ENCODE measurements at places on chromosomes 5 and 9.
A peak's percentile ranks its signal among the peaks of the same experiment; 100 is the strongest.

DNA sequence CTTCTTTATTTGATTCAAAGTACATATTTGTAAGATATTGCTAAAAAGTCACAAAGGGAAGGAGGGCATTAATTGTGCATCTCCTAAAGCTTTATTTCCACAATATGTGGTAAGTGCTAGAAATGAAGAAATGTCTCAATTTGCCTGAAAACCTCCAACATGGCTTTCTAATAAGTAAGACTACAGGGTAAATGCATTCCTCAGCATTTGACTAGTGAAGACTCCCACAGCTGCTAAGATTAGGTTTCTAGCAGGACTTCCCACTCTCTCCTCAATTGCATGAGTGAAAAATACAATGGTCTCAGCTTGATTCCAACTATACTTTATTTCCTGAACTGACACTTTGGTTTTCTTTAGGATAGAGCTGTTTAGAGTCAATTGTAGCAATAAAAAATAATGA is 162.1 kb downstream of the ELAVL2 start:
- DNase-seq, result no peak

GRCh38 chr9:122376796-122377195 is 6.0 kb downstream of the PTGS1 start:
- no peak for DNase-seq

- no peak for DNase-seq
Observed at GRCh38 chr9:34650816-34651215, 1.2 kb upstream of the IL11RA start.

DNA sequence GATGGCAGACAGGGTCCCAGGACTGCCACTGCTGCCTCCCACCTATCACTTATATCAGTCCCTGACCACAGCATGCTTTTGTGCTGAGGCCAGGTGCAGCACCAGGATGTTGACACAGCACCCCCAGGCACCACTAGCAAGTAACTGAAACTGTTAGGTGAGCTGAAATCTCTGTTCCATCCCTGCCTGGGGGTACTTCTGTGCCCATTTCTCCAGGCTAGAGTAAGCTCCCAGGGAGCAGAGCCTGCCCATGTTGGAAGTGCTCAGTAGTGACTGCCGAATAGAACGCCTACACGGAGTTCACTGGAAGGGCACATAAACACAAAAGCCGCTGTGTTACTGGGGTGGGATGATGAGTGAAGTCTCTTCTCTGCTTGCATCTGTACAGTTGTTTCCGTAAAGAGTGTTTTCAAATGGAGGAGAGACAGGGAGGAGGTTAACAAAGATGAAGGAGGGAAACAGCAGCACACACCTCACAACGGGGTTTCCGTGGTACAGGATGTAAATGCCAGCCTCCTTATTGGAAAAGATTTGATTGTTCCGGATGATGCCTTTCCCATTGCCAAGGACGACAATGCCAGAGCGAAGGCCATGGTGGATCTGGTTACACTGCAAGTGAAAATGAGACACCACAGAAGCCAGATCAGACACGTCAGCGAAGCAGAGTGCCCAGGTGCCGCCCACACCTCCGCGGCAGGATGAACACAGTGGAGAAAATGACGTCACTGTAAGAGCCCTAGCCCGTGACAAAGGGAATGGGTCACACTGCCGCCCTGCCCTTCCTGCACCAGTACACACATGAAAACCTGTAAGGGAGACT is 43.1 kb downstream of the POLR1E start:
- no peak for DNase-seq

GRCh38 chr9:112831281-112831851 is 59.3 kb downstream of the SLC46A2 start:
- no peak for DNase-seq

DNA sequence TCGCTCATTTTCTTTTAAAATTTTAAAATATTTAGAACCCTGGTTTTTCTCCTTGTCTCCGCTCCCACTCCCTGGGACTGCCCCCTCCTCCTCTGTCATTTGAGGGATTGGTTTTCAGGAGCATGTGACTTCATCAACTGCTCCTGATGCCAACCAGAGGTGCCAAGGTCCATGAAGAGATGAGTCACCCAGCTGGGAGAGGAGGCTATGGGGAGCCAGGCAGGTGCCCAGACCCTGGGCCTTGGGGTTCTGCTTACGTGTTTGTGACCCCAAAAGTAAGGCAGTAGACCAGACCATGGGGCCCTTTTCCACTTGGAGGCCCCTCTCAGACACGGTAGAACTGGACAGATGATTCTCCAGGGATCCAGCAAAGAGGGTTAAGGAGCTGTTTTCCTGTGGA is 167.0 kb downstream of the FGF18 start:
- no peak for DNase-seq

DNA sequence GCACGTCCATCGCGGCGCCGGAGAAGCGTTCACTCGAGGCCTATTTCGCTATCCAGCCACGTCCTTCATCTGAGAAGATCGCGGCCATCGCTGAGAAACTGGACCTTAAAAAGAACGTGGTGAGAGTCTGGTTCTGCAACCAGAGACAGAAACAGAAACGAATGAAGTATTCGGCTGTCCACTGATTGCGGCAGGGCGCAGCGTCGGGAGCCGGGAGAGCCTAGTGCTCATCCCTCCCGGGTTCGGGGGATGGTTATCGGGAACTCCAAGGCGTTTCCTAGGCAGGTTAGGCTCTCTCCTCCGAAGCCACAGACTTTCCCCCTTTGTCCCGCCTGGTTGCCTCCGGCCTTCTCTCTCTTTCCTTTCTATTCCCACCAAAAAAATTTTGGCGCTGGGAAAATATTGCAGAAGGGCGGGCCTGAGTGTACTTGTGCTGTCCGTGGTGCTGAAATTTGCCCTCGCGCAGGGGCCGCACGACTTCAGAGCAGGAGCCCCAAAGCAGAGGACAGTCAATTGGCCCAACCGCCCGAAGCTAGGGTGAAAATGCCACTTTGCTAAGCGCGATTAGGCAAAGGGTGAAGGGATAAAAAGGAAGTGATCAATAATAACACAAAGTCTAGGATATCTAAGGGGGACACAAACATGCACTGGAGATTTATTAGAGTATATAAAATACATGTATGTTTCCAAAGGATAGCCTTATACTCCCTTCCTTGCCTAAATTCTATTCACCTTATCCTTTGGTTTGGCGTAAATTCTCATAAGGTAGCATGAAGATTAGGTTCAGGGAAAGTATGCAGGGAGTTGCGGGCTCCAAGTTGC is 1.8 kb downstream of the POU4F3 start:
- peak; percentile 18 for DNase-seq

- DNase-seq, result no peak
Observed at GRCh38 chr9:6356441-6356840, 28.3 kb downstream of the TPD52L3 start.

GRCh38 chr5:9850456-9850855 is 220.3 kb upstream of the TAS2R1 start:
- no peak for DNase-seq

DNA sequence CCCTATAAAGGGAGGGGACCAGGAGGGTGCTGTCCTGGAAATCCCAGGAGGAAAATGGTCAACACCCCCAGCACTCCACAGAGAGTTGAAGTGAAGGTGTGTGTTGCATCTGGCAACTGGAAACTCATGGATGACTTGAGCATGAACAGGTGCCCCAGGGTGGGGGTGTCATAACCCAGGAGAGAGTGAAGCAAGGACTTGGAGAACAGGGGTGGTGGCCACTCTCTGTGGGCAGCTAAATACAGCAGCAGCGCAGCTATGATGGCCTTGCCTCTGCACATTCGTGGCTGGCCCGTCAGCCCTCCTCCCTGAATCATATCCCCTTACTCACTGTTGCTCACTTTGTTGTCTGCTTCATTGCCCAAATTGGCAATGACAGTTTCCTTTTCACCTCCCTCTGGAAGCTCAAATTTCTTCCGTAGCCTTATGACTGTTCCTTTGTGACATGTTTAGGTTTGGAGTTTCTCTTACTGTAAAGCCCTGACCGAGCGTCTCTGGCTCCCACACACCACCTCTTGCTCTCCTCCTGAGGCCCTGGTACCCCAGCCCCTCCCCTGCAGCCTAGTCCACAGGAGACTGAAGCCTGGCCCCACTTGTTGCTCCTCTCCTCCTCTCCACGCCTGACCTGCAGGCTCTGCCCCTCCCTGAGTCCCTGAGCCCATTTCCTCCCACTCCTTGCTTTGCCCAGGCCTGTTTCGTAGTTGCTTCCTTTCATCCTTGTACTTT is 185.8 kb downstream of the CD180 start:
- DNase-seq, result no peak

GRCh38 chr5:96322217-96322616 is 110.8 kb downstream of the PCSK1 start:
- DNase-seq, result no peak

- DNase-seq, result no peak
Observed at GRCh38 chr5:14036514-14036913, 92.0 kb upstream of the DNAH5 start.

DNA sequence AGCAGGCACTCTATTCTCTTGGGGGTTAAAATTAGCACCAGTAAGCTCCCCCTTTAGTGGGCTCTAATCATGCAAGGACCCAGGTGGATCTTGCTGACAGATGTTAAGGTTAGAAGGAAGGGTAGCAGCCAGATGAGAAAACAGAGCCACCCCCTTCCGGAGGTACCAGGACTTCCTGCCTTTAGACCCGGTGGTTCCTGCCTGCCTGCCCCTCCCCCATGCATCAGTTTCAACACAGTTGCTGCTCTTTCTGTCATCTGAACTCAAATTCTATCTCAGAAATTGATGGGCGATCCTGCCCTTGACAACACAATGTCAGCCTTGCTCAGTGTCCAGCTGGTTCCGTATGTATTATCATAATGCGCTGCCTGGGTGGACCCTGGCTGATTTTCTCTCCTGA is 287.3 kb downstream of the EBF1 start:
- DNase-seq, result no peak

- no peak for DNase-seq
Observed at GRCh38 chr9:136399176-136400037, 563 bp downstream of the SNAPC4 start.

DNA sequence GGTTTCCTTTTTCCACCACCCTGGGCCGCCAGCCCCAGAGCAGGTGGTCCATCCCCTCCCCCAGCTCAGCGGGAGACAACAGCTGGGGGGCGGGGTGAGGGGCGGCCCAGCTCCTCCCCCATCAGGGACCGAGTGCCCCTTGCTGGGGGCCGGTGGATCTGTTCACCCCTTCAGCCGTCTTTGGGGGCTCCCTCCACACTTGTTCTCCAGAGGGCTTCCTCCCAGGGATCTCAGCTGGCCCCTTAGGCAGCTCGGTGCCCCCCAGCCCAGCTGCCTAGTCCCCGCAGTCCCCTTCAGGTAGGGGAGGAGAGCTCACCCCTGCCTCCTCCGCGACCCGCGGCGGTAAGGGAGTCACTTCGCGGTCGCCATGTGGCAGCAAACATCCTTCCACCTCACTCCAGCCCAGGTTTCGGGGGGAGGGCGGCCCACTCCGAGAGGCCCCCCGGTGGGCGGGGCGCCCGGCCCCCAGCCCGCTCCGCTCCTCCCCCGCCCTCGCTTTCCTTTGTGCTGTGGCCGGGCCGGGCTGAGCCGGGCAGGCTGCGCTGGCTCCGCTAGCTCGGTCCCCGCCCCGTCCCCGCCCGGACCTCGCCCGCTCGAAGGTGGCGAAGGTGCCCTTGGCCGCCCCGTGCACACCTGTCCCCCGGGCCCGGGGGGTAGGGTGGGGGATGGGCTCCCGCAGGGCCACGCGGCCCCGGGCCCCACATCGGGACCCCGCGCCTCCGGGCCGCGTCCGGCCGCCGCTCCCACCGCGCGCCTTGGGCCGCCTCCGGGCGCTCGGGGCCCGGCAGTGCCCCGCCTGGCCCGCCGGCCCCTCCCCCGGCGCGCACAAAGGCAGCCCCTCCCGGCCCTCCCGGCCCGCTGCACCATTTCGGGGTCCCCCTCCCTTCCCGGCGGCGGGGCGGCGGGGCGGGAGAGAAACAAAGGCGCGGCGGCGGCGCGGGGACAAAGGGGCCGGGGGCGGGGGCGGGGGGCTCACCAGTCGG is 683 bp downstream of the DBN1 start:
- no peak for DNase-seq

- no peak for DNase-seq
Observed at GRCh38 chr9:127105805-127106465, 16.5 kb downstream of the ANGPTL2 start.

- no peak for DNase-seq
Observed at GRCh38 chr5:170254056-170254455, 21.3 kb downstream of the C5orf58 start.

DNA sequence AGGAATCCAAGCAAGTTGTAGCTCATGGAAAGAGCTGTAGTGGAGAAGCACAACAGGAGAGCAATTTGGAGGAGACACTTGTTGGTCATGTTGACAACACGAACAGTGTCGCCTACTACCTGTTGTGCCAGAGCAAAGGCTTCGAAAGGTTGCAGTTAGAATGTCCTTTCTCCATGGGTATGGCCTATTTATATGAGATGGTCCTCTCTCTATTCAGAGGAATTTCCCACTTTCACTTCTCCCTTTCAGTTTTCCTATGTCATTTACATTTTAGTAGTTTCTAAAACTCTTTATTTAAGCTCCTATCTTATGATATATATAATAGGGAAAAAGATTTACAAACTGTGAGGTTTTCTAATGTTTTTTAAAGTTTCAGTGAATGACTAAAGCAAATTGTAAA is at the start of gene IFNB1:
TSS of gene IFNB1 (minus strand) at position 162 of the 400 bp plus-strand sequence. CDS start at position 89, 73 bp downstream.
- DNase-seq, result no peak

- no peak for DNase-seq
Observed at GRCh38 chr5:27494887-27495286, 456.5 kb upstream of the CDH9 start.

DNA sequence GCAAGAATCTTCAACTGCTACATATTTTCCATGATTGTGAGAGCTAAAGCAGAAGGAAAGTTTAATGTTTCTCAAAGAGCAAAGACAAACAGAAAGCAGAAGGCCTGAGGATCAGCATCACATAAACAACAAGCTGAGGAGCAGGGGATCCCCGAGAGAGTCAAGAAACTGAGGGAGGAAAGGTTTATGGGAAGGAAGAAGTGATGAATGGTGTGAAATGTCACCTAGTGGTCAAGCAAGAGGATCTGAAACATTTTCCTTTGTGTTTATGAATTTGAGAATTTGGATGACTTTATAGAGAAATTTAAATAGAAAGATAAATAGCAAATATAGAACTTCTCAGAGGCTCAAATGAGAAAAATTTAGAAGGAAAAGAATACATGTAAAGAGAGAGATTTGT is 481.9 kb downstream of the CHSY3 start:
- DNase-seq, result no peak

DNA sequence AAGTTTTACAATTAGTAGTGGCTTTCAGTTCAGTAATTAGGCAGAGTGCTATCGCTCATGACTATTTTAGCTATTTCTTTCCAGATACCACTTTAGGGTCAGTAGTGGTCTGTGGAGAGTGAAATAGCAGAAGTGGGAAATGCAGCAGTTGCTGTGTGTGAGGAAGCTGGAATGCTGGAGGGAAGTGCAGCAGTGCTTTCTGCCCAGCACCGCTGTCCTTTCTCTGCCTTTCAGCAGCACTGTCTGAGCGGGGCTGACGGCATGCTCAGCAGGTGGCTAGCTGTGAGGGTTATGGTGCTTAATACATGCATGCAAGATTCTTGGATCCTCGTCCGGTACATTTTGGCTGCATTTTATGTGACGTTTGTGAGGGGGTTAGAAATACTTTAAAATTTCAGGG is 213.9 kb downstream of the PBX3 start:
- no peak for DNase-seq
